ENCODE measurements at places on chromosomes 11 and 22.

DNA sequence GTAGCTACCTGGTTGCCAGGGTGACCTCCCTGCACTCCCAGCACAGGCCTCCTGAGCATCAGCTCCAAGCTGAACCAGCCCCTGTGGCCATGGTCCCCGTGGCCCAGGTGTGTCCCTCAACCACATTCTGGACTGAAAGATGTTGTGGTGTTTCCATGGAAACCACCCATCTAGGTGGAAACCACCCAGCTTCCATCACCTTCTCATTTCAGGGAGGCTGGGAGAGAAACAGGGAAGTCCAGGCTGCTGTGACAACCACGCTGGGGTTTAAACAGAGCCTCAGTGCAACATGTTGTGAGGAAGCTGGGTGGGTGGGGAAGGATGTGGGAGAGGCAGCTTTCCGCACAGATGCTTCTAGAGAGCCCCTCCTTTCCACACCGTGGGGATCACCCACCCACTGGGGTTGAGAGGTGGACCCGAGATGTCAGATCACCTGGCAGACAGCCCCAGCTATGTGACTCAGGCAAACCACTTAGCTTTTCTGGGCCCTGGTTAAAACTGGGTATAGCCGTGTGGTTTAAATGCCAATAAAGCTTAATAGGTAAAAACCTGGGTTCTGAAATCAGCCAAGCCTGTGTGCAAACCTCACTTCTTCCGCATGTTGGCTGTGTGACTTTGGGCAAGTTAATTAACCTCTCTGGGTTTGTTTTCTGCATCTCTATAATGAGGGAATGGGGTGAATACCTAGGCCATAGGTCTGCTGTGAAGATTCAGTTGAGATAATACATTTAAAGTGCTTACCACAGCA is 46.4 kb downstream of the CD82 start:
- peak; percentile 43 for DNase-seq

- DNase-seq: no peak
Observed at GRCh38 chr22:21948824-21949568, 3.7 kb downstream of the PPM1F start.

DNA sequence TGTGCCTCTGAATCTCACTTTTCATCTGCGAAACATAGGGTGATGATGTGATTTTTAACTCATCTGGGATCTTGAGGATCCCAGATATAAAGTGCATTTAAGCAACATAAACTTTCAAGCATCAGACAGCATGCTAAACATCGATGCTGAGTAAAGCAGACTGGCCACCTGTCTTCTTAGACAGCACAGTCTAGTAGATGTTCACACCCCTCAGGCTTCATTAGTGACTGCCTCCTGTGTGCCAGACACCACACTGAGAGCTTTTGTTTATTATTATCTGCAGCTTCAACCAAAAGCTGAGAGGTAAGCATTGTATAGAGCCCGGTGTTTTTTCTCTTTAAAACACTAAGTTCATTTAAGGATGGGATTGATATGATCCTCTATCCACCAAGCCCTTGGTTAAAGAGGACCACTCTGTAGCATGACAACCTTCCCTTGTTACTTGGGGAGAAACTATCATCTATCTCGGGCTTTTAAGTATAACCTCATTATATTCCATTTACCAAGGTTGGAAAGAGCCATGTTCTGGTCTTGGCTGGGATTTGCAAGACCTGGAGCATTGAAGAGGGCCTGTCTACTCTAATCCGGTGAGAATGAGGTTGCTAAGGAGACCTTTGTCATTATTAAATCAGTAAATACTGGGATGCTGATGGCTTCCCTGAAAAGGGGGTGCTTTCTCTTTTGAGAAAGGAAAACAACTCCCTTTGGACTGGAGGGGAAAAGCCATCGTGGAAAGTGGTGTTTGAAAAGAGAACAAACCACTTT is 114.2 kb upstream of the SEZ6L start:
- no peak for DNase-seq

GRCh38 chr11:86949995-86950660 is 5.1 kb downstream of the FZD4 start:
- no peak for DNase-seq

DNA sequence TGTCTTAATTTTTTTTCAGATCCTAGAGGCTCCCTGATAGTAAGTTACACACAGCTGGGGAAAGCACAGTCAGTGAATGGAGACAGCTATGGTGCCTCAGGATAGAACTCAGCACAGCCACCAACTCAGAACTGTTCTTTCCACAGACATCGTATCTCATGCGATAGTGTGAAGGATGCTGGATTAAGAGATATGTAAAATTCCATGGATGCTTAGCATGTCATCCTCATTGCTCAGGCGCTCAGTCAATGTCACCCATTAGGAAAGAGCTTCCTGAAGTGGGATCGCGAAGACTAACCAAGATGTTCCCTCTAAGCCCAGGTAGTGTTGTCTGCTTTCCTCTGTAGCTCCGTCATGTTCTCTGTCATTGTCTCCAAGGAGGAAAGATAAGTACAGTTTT is 1000.4 kb downstream of the OPCML start:
- no peak for DNase-seq

GRCh38 chr11:99865951-99866350 is 821.1 kb upstream of the ARHGAP42 start:
- no peak for DNase-seq

- DNase-seq: no peak
Observed at GRCh38 chr11:1330473-1330872, 21.0 kb upstream of the TOLLIP start.

DNA sequence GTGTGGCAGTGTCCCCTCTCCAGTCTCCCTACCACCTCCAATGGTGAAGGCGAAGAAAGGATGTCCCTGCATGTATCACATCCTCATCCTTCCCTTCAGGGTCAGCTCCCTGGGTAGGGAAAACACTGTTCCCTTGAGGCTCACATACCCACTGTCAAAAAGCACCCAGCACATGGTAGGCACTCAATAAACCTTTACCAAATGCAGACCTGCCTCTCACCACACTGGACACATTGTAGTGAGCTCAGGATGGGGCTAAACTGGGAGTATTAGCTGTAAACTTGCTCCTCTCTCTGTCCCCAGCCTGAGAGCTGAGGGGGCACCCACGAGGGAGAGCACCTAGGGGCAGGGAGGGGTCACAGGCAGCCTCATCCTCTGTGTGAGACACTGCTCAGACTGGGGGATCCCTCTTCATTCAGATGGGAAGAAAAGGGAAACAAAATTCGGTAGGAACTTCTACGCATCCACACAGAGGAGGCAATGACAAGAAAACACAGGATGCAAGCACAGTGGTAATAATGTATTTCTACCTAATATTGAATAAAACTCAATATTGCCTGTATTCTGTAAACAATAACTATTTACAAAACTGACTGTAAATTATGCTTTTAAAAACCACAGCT is 101.6 kb upstream of the TOP3B start:
- DNase-seq: no peak

DNA sequence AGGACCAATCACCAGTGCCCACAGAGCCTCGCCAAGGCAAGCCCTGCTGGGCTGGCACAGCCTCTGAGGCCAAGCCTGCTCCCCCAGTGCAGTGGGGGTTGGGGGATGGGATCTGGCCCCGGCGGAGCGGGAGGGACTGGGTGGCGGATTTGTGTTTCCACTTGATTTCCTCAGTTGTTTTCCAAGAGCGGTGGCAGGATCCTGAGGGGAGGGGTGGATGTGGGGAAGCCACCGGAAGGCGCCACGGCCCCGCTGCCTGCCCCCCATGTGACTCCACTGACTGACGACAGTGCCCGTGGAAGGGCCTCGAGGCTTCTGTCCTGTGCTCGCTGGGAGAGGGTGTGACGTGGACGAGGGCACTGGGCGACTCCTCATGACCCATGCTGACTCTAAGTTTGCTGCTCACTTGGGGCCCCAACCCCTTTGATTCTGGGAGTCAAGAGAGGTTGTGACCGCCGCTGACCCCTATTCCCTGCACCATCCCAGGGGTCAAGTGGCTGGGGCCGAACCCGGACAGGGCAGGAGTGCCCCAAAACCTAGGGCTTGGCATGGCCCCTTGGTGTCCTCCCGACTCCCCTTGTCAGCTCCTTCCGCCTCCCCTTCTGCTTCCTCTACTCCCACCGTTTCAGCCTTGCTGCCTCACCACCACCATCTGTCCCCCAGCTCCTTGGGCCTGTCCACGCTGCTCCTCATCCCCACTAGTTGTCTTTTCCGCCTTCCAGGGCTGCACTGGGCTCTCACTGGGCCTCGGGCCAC is 23.5 kb upstream of the PICK1 start:
- DNase-seq: no peak

DNA sequence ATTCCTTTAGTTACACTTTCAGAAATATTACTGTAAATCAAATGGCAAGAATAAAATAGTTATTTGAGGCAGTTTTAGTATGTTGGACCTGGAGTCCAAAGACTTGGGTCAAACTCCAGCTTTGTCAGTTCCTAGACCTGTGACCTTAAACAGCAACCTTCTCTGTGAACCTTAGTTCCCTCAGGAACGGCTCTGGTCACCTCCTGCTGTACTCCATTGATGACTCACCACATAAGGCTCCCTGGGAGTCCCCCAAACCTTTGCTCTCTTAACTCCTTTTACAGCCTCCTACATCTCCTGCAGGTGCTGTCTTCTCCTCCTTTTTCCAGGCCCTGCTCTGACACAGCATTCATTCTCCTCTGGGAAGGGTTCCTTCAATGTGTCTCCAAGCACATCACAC is 29.1 kb downstream of the LIMK2 start:
- peak; percentile 60 for DNase-seq
